ENCODE measurements at places on chromosomes 7 and 10.

DNA sequence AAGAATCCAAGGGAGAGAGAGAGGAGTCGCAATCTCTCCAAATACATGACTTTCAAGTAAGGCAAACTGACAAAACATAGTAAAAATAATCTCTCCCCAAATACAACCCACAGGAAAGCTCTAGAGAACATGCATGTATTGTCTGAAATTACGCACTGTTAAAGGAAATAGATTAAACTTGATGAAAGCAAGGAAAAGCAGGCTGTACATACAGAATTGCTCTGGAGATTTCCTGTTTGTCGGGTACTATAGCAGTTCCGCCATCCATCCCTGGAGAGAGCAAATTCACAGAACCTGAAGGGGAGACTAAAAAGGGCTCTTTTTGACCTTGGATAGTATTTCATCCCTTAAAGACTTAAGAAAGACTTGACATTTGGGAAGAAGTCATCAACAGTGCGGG is 170.2 kb upstream of the BET1 start:
- DNase-seq: no peak

DNA sequence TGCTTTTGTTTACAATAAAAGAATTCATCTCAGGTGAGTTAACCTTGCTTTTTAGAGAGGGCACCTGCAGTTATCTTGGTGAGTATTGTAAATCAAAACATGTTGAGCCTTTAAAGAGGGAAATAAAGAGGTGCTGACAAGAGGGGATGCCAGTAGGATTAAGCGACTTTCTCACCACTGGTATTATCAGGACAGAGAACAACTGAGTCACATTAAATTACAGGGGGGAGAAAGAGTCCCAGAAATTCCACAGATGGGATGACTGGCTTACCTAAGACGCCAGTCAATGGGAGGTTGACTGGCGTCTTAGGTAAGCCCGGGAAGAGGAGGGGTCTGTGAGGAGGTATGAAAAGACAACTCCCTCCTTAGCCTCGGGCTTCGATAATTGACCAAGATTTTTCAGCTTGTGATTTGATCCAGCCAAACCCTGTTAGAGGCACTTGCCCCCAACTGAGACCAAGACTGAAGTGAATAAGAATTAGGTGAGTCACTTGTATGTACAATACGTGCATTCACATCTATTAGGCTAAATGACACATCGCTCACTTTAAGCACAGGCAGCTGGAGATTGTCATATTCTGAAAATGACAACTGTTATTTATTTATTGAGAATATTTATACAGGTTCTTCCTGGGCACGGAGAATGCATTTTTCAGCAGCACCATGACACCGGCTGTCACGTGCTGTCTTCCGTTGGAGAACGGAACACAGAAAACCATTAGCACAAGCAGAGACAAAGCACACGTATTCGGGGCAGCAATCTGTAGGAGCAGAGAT is 117.6 kb downstream of the SEM1 start:
- no peak for DNase-seq

- no peak for DNase-seq
Measured at GRCh38 chr10:92593619-92594588, 974 bp downstream of the KIF11 start.

DNA sequence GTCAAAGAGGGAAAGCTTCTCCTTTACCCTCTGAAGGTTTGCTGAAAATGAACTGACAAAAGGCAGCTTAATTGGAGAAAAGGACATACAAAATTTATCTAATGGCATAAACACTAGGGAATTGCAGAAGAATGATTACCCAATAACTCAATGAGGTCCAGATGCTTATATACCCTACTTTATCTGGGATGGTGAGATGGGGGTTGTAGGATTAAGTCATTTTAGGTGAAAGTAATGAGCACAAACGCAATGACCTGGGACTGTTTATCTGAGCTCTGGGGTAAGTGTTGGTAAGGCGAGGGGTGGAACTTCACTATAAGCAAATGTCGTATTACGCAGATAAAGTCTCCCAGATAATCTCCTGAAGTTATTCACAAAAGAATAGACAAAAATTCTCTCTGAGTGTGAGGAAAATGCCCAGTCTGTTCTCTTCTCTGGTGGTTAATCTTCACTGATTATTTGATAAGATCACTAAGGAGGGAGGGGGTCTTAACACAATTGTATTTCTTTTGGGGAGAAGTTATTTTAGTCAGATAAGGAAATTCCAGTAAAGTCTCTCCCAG is 1067.8 kb downstream of the DNAJB9 start:
- no peak for DNase-seq

GRCh38 chr10:89644967-89645741 is at the start of gene PANK1:
Gene PANK1 (minus strand): TSS chr10:89645242. CDS start chr10:89644891, 351 bp downstream.
- no peak for DNase-seq

DNA sequence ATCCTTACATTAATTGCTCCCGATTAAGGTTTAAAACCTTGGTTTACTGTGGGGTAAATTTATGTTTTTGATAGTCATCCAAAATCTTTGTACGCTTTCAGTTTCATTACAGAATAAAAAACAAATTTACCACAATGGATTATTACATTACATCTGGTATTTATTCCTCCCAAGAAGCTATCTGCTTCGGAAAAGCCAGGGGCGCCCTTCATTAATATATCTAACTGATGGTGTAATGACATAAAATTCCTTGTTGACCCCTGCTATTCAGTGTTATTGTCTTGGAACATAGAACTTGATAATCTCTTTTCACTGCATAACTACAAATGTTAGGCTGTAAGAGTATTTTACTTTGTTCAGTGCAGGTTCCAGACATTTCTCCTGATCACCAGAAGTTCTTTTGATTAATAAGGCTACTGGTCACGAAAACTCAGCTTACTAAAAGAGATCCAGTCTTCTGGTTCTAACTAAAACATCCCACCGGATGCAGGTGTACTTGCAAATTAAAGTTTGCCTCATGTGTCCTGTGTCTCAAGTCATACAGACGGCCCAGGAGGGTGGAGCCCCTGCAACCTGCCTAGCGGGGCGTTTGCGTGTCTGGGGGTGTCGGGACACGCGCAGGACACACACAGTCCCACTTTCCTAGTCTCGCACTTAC is 581 bp upstream of the GLCCI1 start:
- no peak for DNase-seq

- DNase-seq: no peak
Measured at GRCh38 chr10:132667342-132668047, 118.5 kb downstream of the NKX6-2 start.

GRCh38 chr7:98878365-98879197 is at the start of gene TRRAP:
Gene TRRAP (plus strand): TSS chr7:98878532. CDS start chr7:98881151, 2,619 bp downstream.
- peak; percentile 13 for DNase-seq
